ENCODE measurements at places on chromosomes 2 and 18.

GRCh38 chr2:46157966-46158310 is 139.3 kb upstream of the EPAS1 start:
- DNase-seq, result no peak

GRCh38 chr2:618422-618990 is 58.7 kb downstream of the TMEM18 start:
- DNase-seq, result no peak

DNA sequence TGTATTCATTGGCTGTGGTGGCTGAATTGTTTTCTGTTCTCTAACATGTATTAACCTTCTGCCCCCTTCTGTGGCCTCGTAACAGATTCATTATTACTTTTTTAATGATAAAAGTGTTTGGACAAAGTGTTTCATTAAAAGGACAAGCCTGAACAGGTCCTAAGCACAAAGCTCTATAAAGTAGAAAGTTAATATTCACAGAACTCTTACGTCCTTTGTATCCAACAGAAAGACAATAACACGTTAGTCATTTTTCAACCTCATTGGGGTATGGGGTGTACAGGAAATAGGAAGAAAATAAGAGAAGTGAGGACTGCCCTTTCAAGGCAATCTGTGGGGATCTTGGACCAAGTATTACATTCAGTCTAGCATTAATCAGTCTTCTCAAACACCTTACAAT is 105.5 kb upstream of the RGPD4 start:
- no peak for DNase-seq

DNA sequence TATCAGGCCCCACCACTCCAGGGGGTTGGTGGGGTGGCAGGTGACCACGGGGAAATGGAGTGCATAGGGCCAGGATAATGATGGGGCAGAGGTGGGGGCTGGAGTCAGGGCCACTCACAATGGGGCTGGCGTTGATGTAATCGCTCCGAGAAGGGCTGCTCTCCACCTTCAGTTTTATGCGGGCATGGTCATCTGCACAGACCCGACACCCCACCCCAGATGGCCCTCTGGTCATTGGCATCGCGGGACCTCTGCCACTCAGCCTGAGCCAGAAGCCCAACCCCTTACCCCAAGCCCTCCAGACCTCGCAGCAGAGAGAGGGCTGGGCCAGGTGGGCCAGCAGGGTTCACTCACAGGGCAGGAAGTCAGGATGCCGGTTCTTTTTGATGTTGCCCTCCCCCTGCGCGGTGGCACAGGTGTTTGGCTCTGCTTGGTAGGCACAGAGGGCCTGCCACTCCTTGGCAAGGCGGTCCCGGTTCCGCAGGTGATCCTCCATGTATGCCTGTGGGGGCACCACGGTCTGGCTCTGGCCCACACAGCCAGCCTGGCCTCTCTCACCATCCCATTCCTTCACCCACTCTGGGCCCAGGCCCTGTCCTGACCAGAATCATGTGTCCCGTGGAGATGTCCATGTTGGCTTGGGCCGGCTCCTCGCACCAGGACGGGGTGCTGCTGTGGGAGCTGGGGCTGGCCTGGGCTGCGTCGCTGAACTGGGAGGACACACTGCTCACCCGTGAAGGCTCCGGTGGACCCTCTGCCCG is 12.4 kb downstream of the PTPRN start:
- no peak for DNase-seq

GRCh38 chr18:49857708-49858107 is 44.4 kb upstream of the ACAA2 start:
- no peak for DNase-seq

- DNase-seq, result no peak
These were observed 47.8 kb upstream of the ZEB2 start for GRCh38 chr2:144567745-144568144.

GRCh38 chr18:45719106-45719505 is 4.9 kb upstream of the SLC14A1 start:
- no peak for DNase-seq

GRCh38 chr18:5527603-5528002 is 16.2 kb downstream of the EPB41L3 start:
- DNase-seq, result no peak

DNA sequence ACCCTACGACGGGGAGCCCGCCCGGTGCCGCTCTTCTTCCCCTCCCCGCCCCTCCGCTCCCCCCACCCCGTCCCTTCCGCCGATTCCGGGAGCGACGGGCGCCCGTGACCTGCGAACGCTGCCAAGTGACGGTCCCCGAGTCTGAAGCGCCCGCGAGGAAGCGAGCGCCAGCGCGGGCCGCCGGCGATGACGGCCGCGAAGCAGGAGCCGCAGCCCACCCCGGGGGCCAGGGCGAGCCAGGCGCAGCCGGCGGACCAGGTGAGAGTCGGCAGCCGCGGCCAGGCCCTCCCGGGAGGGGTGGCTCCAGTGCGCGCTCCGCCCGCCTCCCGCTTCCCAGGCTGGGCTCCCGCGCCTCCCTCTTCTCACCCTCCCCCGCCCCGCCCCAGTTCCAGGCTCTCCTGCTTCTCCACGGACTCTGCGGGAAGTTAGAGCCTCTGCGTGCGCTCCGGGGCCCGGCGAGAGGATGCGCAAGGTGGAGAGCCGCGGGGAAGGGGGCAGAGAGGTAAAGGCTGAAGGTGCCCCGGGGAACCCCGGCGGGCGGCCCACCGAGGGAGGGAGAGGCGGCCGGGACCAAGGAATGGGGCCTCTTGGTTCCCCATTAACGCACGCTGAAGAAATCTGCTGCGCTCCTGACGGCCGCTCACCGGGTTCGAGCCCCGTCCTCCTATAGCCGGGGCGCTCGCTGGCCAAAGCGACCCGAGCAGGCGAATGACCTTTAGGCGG is 719.5 kb downstream of the DPP10 start:
- no peak for DNase-seq

DNA sequence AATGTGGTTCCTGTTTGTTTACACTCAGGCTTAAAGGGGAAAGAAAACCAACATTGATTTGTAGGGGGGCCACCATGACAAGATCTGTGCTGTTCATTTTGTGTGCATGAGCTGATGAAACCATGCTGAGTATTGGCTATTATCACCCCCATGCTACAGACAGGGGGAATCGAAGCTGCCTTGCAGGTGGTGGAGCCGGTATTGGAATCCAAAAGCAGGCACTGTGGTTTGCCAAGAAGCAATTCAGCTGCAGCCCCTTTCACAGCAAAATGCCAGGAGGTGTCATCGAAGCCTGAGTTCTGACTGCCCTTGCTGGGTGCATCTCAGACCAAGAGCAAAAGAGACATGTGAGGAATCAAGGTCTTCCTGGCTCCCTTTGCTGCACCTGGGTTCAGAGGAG is 221.9 kb downstream of the UXS1 start:
- DNase-seq, result no peak

DNA sequence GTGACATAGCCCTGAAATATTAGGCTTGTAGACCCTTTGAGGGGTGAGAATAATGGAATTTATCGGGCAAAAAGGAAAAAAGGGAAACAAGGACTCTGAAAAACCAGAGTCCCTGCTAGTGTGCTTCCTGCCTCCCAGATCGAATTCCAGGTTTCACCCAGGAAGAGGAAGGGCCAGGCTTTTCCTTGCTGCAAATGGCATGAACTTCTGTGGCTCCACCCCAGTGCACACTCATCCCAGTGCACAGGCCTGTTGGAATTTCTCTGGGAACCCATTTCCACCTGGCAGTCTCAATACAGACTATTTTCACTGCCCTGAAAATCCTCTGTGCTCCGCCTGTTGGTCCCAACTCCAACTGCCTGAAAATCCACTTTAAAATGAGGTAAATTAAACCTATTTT is 29.9 kb downstream of the C18orf54 start:
- no peak for DNase-seq

DNA sequence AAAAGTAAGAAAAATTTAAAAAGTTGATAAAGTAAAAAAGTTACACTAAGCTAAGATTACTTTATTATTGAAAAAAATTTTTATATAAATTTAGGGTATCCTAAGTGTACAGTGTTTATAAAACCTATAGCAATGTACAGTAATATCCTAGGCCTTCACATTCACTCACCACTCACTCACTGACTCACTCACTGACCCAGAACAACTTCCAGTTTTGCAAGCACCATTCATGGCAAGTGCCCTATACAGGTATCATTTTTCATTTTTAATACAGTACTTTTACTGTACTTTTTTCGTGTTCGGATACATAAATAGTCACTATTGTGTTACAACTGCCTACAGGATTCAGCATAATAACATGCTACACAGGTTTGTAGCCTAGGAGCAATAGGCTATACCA is 8.9 kb upstream of the THUMPD2 start:
- no peak for DNase-seq

GRCh38 chr18:60049172-60049571 is 149.4 kb downstream of the PMAIP1 start:
- DNase-seq, result no peak

- DNase-seq, result no peak
These were observed 83.8 kb downstream of the PARD3B start for GRCh38 chr2:204628926-204629712.

DNA sequence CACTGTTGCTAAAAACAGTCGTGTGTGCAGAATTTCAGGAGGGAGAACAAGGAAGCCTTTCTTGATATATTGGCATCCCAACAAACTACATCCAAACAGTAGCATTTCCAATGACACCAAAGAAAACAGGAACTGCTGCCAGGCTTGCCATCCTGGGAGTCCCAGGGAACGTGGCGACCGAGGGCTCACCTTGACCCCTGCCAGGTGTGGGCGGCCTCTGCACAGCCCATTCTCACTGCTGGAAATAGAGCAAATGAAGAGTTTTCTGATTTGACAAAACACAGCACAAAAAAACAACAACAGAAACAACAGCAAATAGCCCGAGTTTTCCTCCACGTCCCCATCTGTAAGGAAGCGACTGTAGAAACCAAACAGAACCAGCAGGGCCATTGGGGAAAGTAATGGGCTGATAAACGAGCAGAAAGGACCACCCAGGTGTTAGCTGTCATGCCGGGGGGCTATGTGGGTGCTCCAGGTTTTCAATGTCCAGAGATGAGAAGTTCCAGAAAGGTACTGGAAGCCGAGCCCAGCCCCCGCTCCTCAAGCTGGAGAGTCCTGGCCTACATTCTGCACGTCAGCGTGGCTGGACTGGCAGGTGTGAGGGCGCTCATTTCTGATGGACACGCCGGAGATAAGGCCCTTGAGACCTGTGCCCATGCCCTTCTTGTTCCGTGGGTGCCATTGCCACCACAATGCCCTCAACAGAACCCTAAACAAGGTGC is 80.8 kb downstream of the TWIST2 start:
- no peak for DNase-seq

DNA sequence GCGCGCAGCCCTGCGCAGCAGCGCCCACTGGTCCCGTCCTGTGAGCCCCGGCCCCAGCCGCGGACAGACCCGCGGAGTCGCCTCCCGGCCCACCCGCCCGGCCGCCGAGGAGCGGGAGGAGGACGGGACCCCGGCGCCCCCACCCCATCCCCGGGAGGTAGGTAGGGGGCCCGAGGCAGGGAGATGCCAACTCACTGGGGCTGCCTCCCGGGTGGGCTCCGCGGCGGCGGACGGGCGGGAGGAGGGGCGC is 160 bp downstream of the SPTBN1 start:
- DNase-seq, result no peak

DNA sequence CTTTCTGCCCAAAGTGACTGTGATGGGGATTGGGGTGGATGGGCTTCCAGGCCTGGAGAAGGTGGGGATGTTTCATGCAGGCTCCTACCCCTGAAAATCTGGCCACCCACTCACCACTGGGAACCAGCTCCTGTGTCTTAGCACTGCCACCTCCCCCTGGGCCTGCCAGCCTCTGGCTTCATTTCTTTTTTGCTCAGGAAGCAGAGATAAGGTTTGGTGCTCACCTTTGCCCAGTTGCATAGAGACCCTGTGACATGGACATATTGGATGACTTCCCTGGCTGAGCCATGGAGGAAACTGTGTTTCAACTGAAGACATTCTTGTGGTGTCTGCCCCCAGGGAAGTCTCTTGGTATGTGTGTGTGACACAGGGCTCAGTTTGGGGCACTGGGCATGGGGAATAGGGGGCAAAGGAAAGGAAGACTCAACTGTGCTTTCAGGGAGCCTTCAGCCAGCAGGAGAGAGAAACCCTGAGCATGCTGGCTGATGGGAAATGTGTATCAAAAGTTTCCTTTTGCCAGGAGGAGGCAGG is 16.7 kb downstream of the CTIF start:
- DNase-seq, result no peak

DNA sequence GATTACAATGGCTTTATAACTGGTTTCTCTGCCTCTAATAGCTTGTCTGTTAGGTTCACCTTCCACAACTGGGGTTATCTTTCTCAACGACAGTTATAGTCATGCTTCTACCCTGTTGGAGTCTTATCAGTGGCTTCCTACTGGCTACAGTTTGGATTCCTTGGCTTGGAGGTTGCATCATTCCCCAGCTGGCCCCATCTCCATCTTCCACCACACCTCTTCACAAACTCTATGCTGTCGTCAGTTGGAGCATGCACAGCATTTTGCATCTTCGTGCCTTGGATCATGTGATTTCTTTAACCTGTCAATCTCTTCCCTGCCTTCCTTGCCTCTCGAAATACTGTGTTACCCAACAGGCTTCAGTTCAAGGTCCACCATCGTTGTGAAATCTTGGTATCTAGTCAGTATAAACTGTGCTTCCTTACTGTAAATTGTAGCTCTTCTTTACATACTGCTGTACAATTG is 316.3 kb upstream of the CXCR4 start:
- DNase-seq, result no peak

DNA sequence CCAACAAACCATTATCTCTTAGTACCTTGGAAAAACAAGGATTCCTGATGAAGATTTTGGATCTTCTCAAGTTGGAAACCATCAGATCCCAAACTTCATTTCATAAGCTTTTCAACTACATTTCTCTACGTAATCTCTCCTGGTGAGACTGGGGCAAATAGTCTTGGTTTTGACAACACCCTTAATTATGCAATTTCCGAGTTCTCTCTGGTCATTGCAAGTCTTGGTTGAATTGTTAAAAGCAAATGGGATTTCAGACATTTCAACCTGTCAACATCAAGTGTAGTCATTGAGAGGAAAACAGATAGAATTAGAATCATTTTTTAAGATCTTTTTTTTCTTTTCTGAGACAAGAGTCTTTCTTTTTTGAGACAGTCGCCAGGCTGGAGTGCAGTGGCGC is 26.2 kb downstream of the KLF7 start:
- no peak for DNase-seq

DNA sequence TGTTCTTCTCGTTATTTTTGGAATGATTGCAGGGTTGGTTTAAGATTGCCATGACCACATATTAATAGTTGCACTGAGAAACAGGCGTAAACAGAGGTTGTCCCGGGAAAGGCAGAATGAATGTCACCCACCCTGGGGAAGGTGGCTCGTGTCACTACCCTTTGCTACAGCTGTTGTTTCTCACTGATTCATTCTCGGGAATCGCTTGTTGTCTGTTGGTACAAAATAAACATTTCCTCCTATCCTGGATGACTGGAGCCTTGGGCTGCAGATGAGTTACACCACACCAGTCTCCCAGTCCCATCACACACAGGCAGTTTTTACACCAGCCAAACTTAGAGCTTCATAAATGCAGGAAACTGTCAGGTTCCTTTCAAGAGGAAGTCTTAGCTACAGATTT is 216.7 kb downstream of the GBX2 start:
- no peak for DNase-seq
